Activated T-helper 1 cell treated with anti-CD3 and anti-CD28 coated beads, Interleukin-2, amount 50 U/mL, for 16 hours (primary cell): ENCODE measurements at places on chromosomes 3 and 15.

GRCh38 chr3:149542375-149543312, 68.1 kb downstream of the TM4SF4 start:
- no peak for DNase-seq

DNA sequence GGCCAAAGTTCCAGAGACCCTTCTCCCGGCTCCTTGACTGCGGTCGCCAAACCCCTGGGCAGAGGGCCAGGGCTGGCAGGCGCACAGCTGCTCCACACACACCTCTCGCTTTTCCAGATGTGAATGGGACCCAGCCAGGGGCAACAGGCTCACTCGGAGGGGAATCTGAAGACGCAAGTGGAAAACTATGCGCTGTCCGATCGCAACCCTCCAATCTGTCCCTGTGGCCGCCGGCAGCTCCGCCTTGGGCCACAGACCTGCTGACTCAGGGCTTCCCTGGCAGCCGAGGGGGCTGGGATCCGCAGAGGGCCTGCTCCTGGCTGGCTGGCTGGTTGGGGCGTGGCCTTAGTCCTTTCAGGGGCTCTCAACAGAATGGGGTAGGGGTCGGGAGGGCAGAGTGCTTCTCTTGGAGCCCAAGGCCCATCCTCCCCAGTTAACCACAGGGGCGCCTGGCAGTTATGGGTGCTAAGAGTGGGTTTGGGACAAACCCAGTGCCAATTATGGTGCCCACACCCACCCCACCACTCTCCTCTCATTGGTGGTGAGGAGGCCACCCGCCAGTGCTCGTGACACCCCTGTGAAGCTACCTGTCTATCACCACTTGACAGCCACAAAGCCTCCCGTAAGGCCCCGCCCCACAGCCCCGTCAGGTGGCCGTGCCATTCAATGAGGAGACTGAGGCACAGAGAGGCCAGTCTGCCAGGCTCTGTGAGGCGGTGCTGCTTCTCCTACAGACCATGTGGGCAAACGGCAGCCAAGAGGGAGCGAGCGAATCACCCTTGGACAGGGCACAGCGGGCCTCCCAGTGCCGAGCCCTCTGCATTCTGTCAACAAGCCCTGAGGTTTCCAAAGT, 53.8 kb downstream of the IQSEC1 start:
- DNase-seq, result no peak

DNA sequence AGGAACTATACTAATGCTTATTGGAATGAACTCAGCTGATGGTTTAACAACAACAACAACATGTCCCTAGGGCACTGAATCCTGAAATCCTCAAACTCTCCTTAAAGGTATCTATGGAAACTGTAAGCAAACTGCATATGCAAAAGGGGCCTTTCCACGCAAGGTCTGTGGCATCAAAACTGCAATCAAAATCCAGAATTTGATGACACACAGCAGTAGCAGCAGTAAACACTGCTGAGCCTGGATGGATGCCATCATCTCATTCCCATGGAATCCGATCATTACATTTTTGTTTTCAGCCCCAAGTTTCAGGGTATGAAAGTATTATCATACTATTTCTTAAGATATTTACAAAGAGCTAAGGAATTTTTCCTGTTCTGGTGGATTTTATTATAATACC, 399.7 kb downstream of the VPS13C start:
- DNase-seq, result no peak

DNA sequence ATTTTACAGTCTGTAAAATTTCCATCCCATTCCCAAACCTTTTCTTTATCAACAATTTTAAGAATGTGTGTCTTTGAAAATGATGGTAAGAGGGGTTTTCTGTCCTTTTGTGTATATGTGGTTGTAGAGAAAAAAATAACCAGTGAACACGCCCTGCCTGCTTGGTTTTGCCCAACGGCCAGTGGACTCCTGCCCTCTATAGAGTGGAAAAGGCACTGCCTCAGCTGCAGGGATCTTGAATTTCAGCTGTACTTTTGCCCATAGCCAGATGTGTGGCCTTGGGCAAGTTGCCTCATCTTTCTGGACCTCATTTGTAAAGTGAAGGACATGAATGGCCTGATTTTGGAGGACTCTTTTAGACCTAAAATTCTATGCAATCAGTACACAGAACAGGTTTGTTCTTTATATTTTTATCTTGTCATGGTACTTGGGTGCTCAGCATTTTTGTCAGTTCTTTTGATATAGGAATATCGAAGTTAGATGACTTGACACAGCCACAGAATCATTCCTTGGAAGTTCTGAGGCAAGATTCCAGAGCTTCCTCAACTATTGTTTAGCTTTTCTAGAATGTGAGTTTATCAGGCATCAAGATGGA, 81.0 kb downstream of the CLDN11 start:
- no peak for DNase-seq

DNA sequence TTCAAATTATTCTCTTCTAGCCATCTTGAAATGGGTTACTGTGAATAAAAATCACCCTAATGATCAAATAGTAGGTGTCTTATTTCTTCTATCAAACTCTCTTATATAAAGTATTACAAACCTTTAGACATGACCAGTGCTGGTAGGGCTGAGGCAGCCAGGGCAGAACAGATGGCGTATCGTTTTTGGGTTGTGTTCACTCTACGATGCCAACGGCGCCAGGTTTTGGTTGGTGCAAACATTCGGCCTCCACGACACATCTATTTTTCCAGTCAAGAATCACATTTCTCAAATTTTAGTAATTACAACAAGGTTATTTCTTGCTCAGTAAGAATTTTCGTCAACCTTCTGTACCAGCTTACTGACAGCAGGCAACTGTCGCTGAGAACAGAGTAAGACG, 2.2 kb downstream of the RPL4 start:
- no peak for DNase-seq

- DNase-seq, result no peak
Observed at GRCh38 chr15:22944651-22945050, 35.5 kb downstream of the CYFIP1 start.

DNA sequence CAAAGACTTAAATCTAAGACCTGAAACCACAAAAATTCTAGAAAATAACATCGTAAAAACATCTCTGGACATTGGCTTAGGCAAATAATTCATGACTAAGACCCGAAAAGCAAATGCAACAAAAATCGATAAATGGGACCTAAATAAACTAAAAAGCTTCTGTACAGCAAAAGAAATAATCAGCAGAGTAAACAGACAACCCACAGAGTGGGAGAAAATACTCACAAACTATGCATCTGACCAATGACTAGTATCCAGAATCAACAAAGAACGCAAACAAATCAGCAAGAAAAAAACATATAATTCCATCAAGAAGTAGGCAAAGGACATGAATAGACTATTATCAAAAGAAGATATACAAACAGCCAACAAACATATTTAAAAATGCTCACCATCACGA, 749.4 kb downstream of the PLOD2 start:
- no peak for DNase-seq

DNA sequence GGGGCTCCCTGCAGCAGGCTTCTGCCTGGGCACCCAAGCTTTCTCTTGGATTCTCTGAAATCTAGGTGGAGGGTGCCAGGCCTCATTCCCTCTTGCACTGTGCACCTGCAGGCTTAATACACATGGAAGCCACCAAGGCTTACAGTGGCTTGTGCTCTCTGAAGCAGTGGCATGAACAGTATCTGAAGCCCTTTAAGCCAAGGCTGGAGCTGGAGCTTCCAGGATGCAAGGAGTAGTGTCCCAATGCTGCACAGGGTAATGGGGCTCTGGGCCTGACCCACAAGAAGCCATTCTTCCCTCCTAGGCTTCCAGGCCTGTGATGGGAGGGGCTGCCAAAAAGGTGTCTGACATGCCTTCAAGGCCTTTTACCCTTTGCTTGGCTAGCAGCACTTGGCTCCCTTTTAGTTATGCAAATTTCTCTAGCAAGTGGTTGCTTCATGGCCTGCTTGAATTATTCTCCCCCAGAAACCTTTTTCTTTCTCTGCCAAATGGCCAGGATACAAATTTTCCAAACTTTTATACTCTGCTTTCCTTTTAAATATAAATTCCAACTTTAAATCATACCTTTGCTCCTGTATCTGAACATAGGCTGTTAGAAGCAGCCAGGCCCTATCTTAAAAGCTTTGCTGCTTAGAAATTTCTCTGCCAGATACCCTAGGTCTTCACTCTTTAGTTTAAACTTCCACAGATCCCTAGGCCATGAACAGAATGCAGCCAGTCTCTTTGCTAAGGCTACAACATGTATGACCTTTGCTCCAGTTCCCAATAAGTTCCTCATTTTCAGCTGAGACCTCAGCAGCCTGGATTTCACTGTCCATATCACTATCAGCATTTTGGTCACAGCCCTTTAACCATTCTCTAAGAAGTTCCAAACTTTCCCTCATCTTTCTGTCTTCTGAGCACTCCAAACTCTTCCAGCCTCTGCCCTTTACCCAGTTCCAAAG, 201.1 kb upstream of the LRRFIP2 start:
- no peak for DNase-seq

- no peak for DNase-seq
Observed at GRCh38 chr3:8648909-8649741, 4.5 kb upstream of the SSUH2 start.

- DNase-seq, result no peak
Observed at GRCh38 chr3:13282986-13283876, 136.9 kb downstream of the NUP210 start.

DNA sequence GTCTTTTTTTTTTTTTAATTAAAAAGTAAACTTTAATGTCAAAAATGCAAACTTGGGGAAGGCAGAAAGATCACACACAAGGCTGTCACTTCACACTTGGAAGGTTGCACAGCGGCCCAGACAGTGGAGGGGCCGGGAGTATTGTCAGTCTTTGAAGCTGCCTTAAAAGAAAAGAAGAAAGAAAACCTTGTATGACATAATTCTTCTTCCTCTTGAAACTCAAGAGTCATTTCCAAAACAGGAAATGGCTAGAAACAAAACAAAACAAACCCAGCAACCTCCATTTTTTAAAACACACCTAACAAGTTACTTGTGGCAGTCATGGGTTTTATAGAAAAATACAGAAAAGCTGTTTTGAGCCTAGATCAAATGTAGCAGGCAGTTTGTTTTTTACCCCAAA, 68.1 kb upstream of the MAGI1 start:
- no peak for DNase-seq

GRCh38 chr3:42773409-42773751, 327 bp upstream of the CCDC13 start:
- no peak for DNase-seq

DNA sequence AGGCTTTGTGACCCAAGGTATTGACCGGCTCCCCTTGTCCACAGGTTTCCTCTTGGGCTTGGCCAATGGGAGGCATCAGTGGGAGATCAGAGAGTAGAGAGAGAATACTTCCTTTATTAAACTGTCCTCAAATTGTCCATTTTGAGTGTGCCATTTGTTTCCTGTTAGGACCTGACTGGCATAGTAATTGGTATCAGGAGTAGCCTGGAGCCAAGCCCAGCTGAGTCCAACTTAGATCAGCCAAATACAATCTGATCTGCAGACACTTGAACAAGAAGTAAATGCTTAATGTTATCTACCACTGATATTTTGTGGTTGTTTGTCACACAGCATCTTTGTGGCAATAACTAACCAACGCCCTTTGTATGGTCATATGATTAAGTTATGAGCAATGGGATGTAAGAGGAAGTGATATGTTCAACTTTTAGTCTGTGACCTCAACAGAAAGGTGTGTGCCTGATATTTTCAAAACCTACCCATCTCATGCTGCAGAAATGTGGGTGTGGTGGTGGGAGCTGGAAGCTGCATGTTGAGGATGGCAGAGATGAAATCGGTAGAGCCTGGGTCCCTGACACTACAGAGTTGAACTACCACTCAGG, 13.3 kb downstream of the MYD88 start:
- no peak for DNase-seq

- DNase-seq, result no peak
Observed at GRCh38 chr3:102304550-102304949, 130.3 kb upstream of the ZPLD1 start.
